ENCODE measurements at places on chromosomes 2 and 18. TPM values are rescaled to one million over a fixed set of nuclear protein-coding genes. Genes with fewer than 3 reads are reported as not detected.

Gene NDUFV2
- 269 TPM for polyA plus RNA-seq

Gene GPR45
- not detected for polyA plus RNA-seq

DNA sequence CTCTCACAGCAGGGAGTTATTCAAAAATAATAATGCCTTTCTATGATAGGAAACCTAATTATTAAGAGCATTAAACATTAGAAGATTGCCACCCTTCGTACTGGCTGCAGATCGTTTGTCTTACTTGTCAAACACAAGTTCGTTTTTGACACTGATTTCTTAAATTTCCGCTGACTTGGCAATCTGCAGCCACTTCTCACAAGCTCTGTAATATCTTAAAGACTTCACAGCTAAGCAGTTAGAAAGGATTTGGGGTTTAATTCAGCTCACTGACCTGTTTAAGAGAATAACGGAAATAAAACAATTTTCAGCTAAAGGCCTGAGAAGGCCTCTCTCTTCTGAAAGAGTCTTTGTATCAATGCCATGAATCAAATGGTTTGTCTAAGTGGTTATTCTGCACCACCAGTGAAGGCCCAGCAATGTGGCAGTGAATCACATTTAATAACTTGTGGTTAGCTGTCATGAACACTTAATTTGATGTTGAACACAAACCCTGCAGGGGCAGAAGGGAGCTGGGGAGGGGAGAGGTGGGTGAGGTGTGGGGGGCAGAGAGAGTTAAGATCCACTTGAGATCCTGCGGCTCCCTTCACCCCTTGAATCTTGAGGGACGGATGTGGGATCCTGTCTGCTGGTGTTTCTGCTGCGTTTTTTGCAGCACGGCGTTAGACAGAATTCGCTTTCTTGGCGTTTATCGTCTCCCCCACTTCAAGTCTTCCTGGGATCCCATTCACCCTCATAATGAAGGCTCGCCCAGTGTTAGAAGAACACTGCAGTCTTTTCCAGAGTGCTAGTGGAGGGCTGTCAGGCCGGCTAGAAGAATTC, 145.4 kb upstream of the SATB2 start:
- DNase-seq, result no peak

- no peak for DNase-seq
Measured at GRCh38 chr2:54618646-54619565, 104.6 kb upstream of the EML6 start.

GRCh38 chr2:129179199-129179598, 800.3 kb upstream of the RAB6C start:
- no peak for DNase-seq

DNA sequence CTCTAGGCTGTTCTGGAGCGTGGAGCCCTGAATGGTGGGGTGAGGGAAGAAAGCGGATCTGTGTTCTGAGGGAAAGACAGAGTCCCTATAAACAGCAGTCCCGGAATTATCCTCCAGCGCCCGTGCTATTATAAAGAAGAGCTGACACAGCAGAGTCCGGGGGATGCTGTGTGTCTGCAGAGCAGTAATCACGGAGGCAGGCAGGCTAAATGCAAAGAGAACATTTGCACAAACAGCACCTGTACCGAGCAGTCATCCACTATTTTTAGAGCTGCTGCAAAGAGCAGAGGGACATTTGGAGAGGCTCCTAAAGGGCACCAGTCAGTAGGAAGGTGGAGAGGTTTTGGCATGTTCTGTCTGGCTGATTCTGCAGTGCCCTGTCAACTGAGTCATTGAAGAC, 293.8 kb upstream of the SLC14A2 start:
- no peak for DNase-seq

Gene SERPINB12
- polyA plus RNA-seq, result not detected

- DNase-seq, result no peak
Measured at GRCh38 chr18:6357668-6358067, 57.0 kb downstream of the L3MBTL4 start.

- DNase-seq, result no peak
Measured at GRCh38 chr18:2967820-2968219, 45.1 kb downstream of the LPIN2 start.

GRCh38 chr2:156456616-156457015, 20.4 kb downstream of the GPD2 start:
- no peak for DNase-seq

Gene ACTR1B
- polyA plus RNA-seq, result 22.6 TPM

- DNase-seq, result no peak
Measured at GRCh38 chr2:147789287-147789686, 55.5 kb upstream of the ACVR2A start.

Gene MYCN
- not detected for polyA plus RNA-seq

- DNase-seq, result no peak
Measured at GRCh38 chr2:211730215-211730614, 808.4 kb downstream of the ERBB4 start.

GRCh38 chr2:190670182-190670946, 21.5 kb downstream of the NAB1 start:
- no peak for DNase-seq

Gene SERPINB4
- not detected for polyA plus RNA-seq

Gene IL36B
- polyA plus RNA-seq, result not detected

Gene LYPD6B
- polyA plus RNA-seq, result not detected

DNA sequence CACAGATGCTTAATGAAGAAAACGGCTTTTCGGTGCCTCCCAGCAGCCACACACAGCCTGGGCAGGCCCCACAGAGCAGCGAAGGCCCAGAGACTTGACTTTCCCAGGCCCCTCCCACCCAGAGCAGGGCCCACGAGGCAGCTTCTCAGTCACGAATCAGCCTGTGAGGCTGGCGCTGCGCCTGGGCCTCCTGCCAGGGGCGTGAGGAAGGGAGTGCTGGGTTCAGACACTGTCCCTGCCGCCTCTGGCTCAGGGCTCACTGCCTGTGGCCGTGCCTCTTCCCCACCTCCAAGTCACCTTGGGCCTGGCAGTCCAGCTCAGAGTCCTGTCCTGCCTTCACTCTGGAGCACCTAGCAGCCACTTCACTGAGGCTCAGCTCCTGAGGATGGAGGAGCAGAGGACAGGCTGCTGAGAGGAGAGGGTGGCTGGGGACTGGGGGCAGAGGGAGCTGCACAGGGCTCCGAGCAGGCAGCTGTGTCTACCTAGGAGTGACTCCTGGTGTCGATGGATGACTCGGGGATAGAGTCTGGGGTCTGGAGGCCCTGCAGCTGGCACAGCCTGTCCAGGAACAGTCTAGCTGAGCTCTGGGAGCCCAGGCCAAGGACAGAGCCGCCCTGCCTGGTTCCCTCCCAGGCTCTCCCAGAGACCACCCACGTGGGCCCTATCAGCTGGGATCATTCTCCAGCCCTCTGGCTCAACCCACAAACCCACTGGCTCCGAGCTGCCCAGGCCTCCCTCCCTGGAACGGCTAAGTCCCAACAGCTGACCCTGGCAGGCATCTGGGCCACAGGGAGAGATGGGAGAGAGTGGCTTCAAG, 36.4 kb upstream of the FOSL2 start:
- DNase-seq, result peak; percentile 15

GRCh38 chr2:187519419-187520120, 34.7 kb downstream of the TFPI start:
- no peak for DNase-seq

Gene SH3RF3
- 0.16 TPM for polyA plus RNA-seq
